ENCODE measurements at places on chromosomes 1 and 21.

DNA sequence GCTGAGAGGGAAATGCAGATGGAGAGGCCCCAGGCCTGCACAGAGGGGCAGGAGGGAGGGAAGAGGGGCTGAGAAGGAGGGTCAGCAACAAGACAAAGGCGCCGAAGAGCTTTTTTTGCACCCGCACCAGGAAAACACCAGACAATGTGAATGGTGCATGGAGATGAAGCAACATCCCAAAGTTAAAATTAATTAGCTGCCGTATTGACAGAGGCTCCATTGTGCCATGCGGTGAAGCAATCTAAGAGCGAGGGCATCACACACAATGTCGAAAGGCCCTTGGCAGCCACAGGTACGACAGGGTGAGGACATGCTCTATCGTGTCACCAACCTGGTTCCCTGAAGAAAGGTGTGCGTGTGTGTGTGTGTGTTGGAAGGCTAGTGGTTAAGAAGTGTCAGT, 41.2 kb downstream of the SSBP3 start:
- no peak for DNase-seq

- no peak for DNase-seq
These were observed 102.1 kb downstream of the KCND3 start for GRCh38 chr1:111887385-111887784.

- no peak for DNase-seq
These were observed 44.9 kb upstream of the SCMH1 start for GRCh38 chr1:41286992-41287391.

DNA sequence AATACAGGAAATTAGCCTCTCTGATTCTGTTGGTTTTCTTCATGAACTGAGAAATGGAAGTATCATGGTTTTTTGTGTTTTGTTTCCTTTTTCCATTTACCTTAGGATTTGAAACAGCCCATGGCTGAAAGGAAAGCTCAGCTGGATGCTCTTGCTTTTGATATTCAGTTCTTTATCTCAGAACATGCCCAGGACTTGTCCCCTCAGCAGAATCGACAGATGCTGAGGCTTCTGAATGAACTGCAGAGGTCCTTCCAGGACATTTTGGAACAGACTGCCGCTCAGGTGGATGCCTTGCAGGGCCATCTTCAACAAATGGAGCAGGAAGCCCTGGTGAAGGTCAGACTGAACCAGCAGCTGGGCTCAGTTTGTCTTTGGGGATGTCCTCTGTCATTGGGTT, 142.4 kb downstream of the MACF1 start:
- no peak for DNase-seq

- DNase-seq: peak; percentile 44
These were observed 55.1 kb upstream of the ADARB1 start for GRCh38 chr21:45019076-45019886.

DNA sequence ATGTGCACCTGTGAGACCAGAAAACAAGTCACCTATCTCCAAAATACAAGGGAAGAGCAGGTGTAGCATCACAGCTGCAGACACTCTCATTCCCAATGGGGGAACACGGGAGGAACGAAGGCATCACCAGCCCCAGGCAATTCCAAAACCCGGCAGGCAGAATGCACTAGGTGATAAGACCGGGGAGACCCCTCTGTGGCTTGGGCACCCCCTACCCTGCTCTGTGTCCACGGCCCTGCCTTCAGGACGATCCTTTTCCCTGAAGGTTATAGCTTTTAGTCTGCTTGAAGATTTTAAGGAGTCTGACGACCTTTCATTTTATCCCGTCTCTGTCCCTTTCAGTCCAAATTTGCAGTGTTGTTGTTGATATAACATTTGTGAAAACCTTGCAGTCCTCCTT, 19.2 kb downstream of the TRPM2 start:
- DNase-seq: no peak

- no peak for DNase-seq
These were observed 17.7 kb upstream of the TAL1 start for GRCh38 chr1:47249755-47250154.

DNA sequence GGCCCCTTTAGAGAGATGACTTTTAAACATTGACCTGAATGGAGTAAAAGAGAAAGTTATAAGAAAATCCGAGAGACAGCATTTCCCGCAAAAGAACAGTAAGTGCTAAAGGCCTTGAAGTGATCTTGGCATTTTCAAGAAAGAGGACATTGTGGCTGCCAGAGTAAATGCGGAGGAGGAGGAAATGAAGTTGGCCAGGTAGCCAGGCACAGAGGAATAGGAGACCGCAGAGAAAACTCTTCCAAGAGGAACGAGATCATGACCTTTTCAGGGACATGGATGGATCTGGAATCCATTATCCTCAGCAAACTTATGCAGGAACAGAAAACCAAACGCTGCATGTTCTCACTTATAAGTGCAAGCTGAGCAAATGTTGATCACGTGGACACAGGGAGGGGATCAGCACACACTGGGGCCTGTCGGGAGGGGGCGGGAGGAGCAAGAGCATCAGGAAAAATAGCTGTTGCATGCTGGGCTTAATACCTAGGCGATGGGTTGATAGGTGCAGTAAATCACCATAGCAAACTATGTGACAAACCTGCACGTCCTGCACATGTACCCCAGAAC, 49.7 kb downstream of the EEIG2 start:
- DNase-seq: no peak

GRCh38 chr21:26843933-26844257, 1.3 kb downstream of the ADAMTS1 start:
- DNase-seq: peak; percentile 53

DNA sequence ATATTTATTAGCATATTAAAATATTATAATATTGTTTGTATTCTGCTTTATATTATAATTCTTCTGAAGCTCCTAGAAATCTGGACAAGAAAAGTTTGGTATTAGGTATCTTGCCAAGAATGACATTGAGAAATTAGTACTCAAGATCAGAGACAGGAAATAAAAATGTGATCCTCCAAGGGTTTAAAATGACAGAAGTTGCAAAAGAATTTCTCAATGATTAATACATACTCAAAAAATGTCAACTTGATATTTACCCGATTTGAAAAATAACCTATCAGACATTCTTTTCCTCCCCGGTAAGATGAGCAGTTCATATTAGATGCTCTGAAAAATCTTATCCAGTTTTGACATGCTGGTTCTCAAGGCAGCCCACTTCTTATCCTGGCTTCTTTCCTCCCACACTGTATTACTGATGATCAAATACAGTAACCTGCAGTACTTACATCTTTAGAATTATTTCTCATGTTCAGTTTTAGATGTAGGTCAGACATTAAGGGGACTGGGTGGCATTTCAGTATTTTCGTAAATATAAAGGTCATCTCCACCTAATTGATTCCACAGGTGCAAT, 55.3 kb downstream of the CACHD1 start:
- peak; percentile 58 for DNase-seq

- no peak for DNase-seq
These were observed 137.8 kb downstream of the LIPI start for GRCh38 chr21:14072761-14073535.
